ENCODE measurements at places on chromosomes 13 and 19.

GRCh38 chr19:41698746-41699230, 9.6 kb upstream of the CEACAM5 start:
- peak; percentile 49 for DNase-seq

DNA sequence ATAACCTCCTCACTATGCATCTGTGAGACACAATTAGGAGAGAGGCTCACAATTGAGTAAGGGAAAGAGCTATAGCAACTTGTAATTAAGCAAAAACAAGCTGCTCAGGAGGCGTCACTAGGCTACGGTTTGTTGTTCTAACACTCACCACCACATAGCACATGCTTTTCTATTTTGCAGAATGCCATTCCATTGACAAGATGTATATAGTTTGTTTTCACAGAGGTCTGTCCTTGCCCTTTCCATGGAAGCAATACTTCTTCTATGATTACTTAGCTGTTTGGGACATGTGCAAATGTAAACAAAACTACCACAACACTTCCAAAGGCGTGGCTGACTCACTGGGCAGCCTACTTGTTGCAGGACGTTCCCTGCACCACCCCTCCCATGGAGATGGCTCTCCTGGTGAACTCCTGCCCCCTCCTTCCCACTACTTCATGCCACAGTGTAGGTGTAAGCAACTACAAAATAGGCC, 33.9 kb upstream of the FAM216B start:
- no peak for DNase-seq

GRCh38 chr13:60134376-60134775, 29.4 kb downstream of the DIAPH3 start:
- no peak for DNase-seq

DNA sequence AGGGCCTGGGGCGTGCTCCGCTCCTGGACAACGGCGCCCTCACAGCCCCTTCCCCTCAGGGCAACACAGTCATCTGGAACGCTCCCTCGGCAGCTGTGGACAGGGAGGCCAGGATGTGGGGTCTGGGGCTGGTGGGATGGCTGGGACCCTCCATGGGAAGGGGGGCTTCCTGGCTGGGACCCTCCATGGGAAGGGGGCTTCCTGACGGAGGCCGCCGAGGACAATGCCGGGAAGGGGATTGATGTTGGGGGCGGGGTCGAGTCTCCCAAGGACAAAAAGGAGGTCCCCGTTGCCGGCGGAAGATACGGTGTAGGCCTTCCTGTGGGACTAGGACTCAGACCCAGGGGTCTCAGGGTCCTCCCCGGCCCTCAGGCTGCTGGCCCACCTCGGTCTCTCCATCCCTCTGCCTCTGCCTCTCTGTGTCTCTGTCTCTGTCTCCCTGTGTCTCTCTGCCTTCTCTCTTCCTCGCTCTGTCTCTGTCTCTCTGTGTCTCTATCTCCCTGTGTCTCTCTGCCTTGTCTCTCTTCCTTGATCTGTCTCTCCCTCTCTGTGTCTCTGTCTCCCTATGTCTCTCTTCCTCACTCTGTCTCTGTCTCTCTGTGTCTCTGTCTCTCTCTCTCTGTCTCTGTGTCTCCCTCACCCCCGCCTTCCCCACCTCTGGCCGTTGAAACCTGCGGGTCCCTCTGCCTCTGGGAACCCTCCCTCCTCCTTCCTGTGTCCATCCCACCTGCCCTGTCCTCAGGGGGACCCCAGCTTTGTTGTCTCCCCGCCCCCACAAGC, 2.7 kb upstream of the MADCAM1 start:
- no peak for DNase-seq

GRCh38 chr13:62357887-62358645, 942.4 kb upstream of the PCDH20 start:
- DNase-seq: no peak

- DNase-seq: no peak
Observed at GRCh38 chr13:72970301-72970880, 88.4 kb upstream of the KLF5 start.

GRCh38 chr13:26867451-26868091, 107.0 kb upstream of the GPR12 start:
- DNase-seq: no peak

- DNase-seq: no peak
Observed at GRCh38 chr19:2663920-2664571, 38.4 kb downstream of the GNG7 start.

DNA sequence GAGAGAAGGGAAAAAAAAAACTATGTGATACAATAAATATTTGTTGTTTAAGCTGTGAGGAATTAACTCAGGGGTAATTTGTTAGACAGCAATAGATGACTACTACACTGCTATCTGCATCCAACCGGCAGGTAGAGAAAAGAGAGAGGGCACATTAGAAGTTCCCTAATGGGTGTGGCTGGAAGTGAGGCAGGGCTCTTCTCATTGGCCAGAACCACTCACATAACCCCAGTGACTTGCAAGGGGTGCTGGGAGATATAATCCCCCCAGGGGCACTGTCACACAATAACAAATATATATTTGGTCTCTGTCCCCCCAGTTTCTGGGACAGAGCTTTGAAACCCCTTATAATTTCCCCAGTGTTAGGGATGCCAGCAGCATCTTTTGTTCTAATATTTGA, 24.3 kb downstream of the FGF21 start:
- no peak for DNase-seq

- DNase-seq: no peak
Observed at GRCh38 chr13:27395007-27395510, 29.4 kb upstream of the GTF3A start.

- DNase-seq: no peak
Observed at GRCh38 chr13:29489650-29490560, 105.6 kb downstream of the SLC7A1 start.

- no peak for DNase-seq
Observed at GRCh38 chr13:37366044-37366770, 232.4 kb downstream of the POSTN start.

GRCh38 chr13:80379245-80379644, 38.3 kb upstream of the SPRY2 start:
- DNase-seq: no peak

DNA sequence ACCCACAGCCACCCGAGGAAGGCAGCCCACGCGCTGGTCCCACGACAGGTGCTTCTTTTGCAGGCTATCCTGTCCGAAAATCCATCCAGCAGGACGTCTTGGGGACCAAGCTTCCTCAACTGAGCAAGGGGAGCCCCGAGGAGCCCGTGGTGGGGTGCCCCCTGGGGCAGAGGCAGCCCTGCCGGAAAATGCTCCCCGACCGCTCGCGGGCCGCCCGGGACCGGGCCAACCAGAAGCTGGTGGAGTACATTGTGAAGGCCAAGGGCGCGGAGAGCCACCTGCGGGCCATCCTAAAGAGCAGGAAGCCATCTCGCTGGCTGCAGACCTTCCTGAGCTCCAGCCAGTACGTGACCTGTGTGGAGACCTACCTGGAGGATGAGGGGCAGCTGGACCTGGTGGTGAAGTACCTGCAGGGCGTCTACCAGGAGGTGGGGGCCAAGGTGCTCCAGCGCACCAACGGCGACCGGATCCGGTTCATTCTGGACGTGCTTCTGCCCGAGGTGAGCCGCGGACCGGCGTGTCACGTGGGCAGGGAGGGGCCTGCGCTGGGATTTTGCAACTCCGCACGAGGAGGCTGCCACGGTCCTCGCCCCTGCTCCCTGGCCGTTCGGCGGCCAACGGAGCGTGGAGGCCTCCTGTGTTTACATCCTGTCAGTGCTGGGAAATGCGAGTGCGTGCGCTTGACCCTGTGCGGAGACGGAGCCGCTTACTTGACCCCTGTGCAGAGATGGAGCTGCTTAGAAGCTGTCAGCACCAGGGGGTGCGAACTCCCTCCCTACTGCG, 12.9 kb upstream of the NDUFS7 start:
- DNase-seq: no peak

DNA sequence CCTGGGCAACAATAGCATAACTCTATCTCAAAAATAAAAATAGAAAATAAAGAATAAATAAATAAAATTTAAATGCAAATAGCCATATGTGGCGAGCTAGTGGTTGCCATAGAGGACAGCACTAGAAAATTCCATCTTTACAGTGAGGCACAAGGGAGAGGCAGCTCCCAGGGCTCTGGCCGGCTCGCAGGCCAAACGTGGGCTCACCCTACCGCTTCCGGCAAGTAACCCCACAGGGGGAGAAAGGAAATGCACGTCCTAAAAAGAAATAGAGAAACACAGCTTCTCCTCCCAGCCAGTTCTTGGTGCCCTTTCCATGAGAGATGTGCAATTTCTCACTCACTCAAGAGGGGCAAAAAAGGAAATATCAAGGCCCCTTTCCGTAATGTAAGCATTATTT, 12.4 kb upstream of the GRWD1 start:
- DNase-seq: no peak

GRCh38 chr13:75915066-75915465, 278.9 kb downstream of the LMO7 start:
- DNase-seq: no peak

DNA sequence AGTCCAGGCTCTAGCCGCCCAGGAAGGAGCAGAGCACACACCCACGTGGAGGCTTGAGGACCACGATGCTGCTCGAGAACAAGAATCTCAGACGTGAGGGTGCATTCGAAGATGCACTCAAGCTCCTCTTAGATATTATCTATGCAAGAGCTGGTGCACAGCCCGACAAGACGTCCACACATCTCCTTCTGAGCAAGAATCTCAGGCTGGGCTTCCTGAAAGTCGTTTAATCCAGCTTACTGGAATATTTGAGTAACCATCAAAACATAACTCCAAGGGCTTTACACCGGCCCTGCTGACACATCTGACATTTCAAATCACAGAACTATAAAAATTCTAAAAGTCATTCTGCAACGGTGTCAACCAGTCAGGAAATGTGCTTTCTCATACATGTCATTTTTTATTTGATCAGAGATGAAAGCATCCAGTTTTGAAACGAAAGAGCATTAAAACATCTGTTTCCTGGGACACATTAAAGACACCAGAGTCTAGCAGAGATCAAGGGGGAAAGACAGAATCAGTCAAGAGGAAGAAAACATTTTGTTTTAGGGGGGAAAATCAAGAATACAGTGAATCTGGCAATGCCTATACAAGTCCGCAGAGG, 177.7 kb upstream of the IRS2 start:
- DNase-seq: no peak

DNA sequence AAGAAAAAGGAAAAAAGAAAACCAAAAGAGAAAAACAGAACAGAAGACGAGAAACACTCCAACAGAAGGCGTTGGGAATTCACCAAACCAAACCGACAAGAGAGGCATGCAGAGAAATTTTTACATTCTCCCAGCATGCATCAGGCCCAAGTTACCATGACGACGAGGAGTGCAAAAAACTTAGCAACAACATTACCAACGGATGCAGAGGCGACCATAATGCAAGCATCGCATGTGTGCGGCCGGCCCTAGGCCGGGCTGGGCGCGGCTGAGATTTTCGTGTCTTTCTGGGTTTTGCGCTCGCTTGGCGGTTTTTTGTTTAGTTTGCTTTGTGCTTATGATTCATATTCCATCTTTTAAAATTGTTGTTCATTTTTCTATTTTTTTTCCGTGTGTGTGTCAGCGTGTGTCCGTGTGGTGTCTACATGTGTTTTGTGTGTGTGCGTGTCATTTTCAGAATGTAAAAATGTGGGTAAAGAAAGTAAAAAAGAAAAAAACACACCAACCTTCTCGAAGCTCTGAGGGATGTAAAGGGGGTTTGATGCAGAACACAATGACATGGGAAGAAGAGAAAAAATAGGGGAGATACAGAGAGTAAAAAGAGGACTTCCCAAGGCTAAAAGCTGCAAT, 84.9 kb downstream of the PTPRS start:
- no peak for DNase-seq

- DNase-seq: peak; percentile 1
Observed at GRCh38 chr19:36141039-36141927, 1.4 kb downstream of the CAPNS1 start.

GRCh38 chr13:93476175-93476574, 249.6 kb downstream of the GPC6 start:
- no peak for DNase-seq

GRCh38 chr19:8120636-8121480, 28.5 kb downstream of the FBN3 start:
- no peak for DNase-seq

- no peak for DNase-seq
Observed at GRCh38 chr19:42474743-42475142, 32.0 kb upstream of the CXCL17 start.

DNA sequence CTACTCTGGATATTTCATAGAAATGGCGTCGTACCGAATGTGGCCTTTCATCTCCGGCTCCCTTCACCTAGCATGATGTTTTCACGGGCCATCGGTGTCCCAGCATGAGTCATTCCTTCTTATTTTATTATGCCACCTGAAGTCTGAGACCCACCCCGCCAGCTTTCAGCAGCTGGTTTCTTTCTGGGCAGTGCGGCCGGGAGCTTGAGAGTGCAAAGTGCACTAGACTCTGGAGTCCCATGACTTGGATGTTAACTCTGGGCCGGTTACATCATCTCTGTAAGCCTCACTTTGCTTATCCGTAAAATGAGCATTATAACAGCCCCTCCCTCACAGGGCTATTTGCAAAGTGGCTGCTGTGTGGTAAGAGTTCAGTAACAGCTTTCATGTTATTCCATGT, 5.8 kb upstream of the KMT5C start:
- DNase-seq: no peak

DNA sequence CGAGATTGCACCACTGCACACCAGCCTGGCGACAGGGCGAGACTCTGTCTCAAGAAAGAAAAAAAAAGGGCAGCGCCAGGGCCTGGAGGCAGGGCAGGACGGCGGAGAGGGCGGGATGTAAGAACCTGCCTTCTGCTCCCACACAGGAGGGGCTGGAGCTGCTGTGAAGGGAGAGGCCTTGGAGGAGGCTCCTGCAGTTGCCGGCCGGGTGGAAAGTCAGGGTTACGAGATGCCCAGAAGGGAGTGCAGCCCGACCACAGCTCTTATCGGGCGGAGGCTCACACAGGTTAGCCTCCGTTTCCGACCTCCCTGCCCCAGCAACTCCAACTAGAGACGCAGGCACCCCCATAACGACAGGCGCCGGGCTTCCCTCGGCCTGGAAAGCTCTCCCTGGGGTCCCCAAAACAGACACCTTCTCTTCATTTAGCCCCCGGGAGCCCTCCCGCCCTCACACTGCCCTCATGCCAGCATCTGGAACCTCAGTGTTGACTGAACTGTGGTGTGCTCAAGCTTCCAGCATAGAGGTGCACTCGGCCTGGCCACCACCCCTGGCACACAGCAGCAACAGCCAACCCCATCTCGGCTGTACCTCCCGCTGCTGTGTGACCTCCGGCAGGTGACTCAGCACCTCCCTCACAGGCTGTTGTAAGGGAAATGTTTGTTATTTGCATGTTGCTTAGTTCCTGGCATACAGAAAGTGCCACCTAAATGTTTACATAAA, 1.4 kb downstream of the PLPP2 start:
- no peak for DNase-seq

DNA sequence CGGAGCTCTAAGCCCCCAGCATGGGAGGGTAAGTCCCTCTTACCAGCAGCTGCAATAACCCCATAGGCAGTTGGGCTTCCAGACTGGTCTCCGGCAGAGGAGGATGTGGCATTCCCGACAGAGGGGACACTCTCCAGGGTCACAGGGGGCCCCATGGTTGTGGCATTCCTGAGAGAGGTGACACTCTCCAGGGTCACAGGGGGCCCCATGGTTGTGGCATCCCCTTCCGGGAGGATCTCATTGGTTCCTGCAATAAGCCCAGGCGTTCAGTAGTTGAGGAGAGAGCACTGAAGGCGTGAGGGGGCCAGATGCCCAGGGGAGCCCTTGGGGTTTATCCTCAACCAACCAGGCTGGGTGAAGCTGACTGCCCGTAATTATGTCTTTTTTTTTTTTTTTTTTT, 5.4 kb downstream of the CD320 start:
- DNase-seq: no peak
